Activated B cell treated with CpG ODN at 0.5 μM for 24 hours (primary cell): ENCODE measurements at places on chromosomes 6 and 20. TPM values are rescaled to one million over a fixed set of nuclear protein-coding genes. Genes with fewer than 3 reads are reported as not detected.
A peak's percentile ranks its signal among the peaks of the same experiment; 100 is the strongest.

The TINAG gene
- total RNA-seq, result not detected in 2 replicates

The CRISP2 gene
- total RNA-seq, result not detected in 2 replicates

DNA sequence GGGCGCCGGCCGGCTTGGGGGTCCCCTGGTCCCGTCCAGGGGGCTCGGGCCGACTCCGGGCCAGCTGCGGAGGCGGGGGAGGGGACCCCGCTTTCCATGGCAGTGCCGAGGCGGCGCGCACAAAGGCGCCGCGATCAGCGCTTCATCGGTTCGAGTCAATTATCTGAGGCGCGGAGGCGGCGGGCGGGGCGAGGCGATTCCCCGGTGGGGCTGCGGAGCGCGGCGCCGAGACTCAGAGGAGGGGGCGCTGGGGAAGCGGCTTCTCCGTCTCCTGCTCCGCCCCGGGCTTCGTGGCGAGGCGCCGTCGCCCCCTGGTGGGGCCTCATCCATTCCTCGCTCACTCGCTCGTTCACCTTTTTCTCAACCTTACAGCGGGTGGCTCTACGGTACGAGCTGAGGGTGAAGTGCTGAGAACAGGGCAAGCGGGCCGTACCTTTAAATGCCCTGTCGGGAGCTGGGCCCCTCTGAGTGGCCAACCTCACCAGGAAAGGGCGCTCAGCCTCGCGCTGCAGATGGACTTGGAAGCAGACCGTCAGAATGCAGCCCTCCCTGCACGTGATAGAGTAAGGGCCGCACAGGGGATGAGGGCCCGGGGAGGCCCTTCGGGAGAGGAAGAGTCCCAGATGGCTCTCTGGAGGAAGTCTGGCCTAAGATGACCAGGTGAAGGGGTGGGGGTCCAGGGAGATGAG, 39.9 kb downstream of the SLC52A3 start:
- peak; percentile 30 for DNase-seq
- H3K27ac ChIP-seq, result no peak overlapping the region
- no peaks in the 10 kb centered on the region for H3K36me3 ChIP-seq
- H3K4me3 ChIP-seq, result no peak overlapping the region

DNA sequence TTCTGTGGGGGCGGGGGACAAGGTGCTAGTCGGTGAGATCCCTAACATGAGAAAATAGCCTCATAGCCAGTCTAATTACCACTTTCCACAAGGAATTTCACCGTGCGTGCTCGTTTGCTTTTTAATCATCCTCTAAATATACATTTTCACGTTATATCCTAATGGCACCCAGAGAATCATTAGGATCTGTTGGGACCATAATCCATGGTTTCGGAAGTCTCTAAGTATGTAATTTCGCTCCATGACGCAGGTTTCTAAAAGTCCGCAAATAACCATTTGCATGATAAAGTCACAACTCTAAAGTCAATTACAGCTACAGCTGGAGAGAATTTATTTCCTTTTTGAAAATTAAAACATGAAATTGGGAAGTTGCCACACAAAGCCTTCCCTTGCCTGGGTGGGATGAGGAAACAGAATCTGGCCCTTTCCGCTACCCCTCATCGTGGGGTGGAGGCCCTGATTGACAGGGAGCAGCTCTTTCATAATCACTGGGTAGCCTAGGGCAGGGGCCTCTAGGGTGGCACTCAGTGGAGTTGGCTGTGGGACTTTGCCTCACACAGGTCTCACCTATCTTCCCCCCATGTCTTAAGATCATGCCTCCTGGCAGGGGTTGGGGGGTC, 81.9 kb downstream of the LRFN2 start:
- H3K4me1 ChIP-seq, result no peaks in the 10 kb centered on the region
- H3K36me3 ChIP-seq, result no peaks in the 10 kb centered on the region
- no peak overlapping the region for H3K4me3 ChIP-seq
- no peak overlapping the region for H3K27ac ChIP-seq
- no peaks in the 10 kb centered on the region for H3K27me3 ChIP-seq

GRCh38 chr6:25312703-25313102, 33.5 kb downstream of the CARMIL1 start:
- no peaks in the 10 kb centered on the region for H3K27me3 ChIP-seq
- peaks cover 16% of the 10 kb centered on the region for H3K4me1 ChIP-seq
- no peak for DNase-seq

DNA sequence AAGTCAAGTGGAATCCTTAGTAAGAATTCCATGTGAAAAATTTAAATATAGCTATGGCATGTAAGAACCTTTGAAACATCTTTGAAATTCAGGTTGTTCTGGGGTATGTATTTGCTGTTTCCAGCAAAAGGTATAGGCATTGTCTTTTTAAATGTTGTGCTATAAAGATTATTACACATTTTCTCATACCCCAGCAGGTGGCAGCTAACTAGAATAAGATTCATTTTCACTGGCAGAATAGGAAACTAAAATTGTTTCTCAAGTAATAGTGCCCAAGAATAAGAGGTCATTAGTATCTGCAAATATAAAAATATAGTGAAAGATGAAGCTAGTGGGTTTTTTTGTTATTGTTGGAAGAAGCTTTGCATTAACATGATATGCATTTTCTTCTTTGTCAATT, 1.8 kb downstream of the GRIK2 start:
- H3K4me3 ChIP-seq, result no peak overlapping the region
- no peak for DNase-seq
- peaks cover 68% of the 10 kb centered on the region for H3K27me3 ChIP-seq

GRCh38 chr6:79231101-79231500, 3.4 kb downstream of the HMGN3 start:
- H3K27ac ChIP-seq, result no peak overlapping the region
- H3K27me3 ChIP-seq, result no peaks in the 10 kb centered on the region
- peaks cover 14% of the 10 kb centered on the region for H3K4me1 ChIP-seq
- H3K36me3 ChIP-seq, result peaks cover 5% of the 10 kb centered on the region

GRCh38 chr20:20710443-20711315, 1.8 kb downstream of the RALGAPA2 start:
- peaks cover 26% of the 10 kb centered on the region for H3K4me1 ChIP-seq
- H3K27me3 ChIP-seq, result no peaks in the 10 kb centered on the region
- peak overlapping the region; percentile 67 for H3K27ac ChIP-seq
- H3K4me3 ChIP-seq, result peak overlapping the region; percentile 84
- H3K36me3 ChIP-seq, result peaks cover 4% of the 10 kb centered on the region
- no peak for DNase-seq
